ENCODE measurements at places on chromosomes 7 and 10.
A peak's percentile ranks its signal among the peaks of the same experiment; 100 is the strongest.

GRCh38 chr10:10392511-10392910, 625.2 kb upstream of the CELF2 start:
- DNase-seq = no peak

DNA sequence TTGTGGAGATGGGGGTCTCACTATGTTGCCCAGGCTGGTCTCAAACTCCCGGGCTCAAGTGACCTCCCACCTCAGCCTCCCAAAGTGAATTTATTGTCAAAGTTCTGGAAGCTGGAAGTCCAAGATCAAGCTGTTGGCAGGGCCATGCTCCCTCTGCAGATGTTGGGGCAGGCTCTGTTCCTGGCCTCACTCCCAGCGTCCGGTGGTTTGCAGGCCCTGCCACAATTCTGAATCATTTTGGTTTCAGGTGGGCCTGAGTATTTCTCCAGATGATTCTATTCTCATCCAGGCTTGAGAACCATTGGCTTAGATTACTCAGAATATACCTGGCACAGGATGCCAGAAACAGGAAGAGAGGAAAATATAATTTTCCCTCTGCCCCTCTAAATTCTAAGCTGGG, 737.4 kb downstream of the TNS3 start:
- no peak for DNase-seq

DNA sequence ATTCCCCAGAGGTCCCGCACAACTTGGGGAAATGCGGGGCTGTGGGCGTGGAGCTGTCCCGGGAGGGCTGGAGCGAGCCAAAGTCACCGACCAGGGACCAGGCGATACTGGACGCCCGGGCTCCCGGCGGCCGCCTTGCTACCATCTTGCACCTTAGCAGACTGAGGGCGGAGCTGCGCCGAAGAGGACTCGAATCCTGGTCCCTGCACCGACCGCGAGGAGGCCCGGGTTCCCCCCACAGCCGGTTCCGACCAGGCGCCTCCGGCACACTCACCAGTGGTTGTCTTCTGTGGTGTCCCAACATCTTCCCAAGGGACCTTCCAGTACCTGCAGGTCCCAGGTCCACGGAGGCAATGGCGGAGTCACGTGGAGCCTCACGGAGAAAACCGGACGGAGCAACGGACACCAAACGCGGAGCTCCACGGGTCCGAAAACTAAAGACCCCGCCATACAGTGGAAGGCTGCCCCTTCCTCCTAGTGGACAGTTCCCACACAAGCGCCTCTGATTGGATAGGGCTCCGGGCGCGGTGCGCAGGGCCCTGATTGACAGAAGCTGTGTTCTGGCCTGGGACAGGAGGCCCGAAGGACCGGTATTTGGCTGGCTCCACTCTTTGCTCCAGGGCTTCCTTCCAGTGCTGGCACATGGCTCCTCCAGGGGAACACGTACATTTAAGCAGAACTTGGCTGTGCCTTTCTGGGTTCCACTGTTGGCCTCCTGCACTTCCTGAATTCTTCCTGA, 124.6 kb upstream of the ZNF479 start:
- no peak for DNase-seq

DNA sequence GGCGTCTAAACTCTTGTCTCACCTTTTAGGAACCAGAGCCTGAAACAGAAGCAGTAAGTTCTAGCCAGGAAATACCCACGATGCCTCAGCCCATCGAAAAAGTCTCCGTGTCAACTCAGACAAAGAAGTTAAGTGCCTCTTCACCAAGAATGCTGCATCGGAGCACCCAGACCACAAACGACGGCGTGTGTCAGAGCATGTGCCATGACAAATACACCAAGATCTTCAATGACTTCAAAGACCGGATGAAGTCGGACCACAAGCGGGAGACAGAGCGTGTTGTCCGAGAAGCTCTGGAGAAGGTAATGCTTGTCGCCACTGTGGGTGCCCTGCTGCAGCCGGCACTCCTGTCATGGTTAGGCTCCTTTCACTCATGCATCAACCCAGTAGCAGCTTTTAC, 113.1 kb downstream of the ZMYND11 start:
- no peak for DNase-seq

DNA sequence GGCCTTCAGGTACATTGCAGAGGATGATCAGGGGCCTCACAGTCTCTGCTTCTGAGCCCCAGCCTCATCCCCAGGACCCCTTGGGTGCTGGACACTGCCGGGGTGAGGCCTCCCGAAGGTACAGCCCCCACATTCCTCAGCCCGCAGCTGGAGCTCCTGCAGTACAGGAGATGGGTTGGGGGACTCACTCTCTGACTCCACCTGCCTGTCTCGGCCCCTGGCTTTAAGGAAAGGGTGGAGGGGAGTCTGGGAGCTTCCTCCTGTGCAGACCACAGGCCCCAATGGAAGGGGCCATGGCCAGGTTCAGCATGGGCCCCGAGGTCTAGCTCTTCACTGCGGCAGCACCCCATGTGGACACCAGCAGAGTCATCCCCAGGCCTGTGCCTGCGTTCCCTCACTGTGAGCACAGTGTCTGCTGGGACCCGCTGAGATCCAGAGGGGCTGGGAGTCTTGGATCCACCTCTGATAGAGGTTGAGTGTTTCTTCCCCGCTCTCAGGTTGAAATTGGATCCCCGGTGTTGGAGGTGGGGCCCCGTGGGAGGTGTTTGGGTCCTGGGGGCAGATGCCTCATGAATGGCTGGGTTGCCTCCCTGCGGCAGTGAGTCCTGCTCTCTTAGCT, 99.9 kb downstream of the PRKAG2 start:
- DNase-seq = peak; percentile 46

- DNase-seq = no peak
These were observed 8.3 kb downstream of the MDH2 start for GRCh38 chr7:76056241-76056640.

GRCh38 chr7:105524840-105525239, 2.8 kb upstream of the PUS7 start:
- DNase-seq = no peak

GRCh38 chr7:35681231-35682029, 13.5 kb downstream of the HERPUD2 start:
- DNase-seq = no peak

DNA sequence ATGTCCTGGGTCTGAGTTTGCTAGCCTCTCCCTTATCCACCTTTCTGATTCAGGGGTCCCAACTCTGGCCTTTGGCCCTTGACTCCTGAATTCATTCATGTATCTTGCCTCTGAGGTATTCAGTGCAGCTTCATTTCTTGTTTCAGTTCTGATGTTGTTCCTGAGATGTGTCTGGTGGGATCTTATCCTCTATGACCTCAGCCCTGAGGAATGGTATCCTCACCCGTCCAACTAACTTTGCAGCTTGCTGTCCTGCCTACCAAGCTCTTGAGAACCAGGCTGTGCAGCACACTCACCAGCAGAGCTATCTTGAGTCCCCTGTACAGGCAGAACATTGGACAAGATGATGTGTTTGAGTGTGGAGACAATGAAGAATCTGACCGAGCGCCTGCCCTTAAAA, 13.8 kb downstream of the SUFU start:
- no peak for DNase-seq
